Stimulated activated CD4-positive, alpha-beta T cell treated with anti-CD3 and anti-CD28 coated beads, Interleukin-4, amount 100 ng/mL, for 48 hours (primary cell): ENCODE measurements at places on chromosomes 16 and 17.

- no peak for DNase-seq
Measured at GRCh38 chr16:3348547-3349167, 7.0 kb upstream of the OR2C1 start.

GRCh38 chr16:4511441-4512082 is 27.0 kb downstream of the CDIP1 start:
- DNase-seq: no peak

- DNase-seq: no peak
Measured at GRCh38 chr16:89437251-89437987, 52.9 kb downstream of the ANKRD11 start.

GRCh38 chr17:8944748-8945147 is 20.8 kb downstream of the PIK3R5 start:
- no peak for DNase-seq

- DNase-seq: no peak
Measured at GRCh38 chr17:67211742-67212141, 33.3 kb downstream of the HELZ start.

DNA sequence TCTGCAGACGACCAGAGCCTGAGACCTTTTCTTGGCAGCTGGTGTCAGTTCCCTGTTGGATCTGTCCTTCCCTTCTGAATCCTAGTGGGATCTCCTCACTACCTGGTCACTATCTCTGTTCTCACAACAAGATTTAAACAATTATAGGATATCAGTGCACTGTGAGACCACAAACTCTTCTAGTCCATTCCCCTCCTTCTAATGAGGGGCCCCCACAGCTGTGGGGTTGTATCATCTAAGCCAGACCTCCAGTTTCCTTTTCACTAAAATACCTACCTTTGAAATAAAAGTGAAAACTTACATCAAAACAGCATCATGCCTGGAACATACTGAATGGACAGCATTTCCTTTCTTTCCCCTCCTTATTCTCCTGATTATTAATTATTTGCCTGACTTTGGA is 233.2 kb downstream of the PRKCA start:
- no peak for DNase-seq

DNA sequence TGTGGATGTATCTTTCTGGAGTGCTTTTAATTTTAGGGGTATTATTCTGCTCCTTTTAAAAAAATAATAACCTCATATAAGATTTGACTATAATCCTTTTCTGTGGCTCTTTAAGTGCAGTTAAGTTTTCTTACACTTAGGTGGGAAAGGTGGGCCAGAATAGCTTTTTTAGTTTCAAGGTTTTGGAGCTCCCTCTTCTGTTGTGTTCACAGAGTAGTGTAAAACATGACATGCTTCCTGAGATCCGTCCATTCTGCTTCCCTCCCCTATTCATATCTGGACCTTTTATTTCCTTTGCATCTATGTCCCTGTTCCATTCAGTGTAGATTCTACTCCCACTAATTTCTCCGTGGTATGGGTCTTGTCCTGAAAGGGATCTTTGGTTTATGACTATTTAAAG is 12.8 kb downstream of the LRRC36 start:
- no peak for DNase-seq

DNA sequence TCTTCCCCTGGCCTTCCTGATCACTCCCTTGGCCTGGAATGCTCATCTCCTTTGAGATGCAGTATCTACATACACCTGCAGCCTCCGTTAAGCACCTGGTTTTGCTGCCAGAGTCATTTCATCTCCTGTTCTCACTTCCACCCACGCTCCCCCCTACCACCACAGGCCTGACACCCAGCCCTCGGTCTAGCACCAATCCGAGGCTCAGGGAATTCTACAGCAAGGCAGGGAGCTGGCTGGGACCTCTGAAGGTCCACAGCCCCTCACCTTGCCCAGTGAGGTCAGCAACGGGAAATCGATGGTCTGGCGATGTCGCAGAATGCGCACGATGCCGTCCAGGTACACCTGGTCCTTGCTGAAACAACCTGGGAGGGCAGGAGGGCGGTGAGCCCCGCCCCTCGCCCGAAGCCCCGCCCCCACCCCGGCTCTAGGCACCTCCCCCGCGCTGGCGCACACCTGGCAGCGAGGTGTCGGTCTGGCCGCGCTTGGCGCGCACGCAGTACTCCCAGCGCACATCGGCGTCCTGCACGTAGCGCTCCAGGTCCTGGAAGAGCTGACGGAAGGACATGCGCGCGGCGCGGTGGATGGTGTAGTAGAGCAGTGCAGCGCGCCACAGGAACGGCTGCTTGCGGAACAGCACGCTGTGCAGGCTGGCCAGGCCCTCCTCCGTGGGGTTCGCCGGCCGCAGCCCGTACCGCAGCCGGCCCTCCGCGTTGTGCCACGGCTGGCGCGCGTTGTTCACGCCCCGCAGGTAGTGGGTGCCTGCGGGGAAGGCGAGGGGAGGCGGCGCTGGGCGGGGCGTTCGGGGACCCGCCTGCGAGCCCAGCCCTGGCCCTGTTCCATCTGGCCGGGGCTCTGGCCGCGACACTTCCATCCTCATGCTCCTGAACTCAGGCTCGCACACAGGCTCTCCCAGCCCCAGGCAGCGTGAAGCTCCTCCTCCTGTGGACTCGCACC is 5.7 kb downstream of the MATCAP1 start:
- peak; percentile 37 for DNase-seq
